ENCODE measurements at places on chromosomes 2 and 18.

GRCh38 chr2:128180031-128180430 lies 89.0 kb downstream of the UGGT1 start:
- DNase-seq, result no peak

DNA sequence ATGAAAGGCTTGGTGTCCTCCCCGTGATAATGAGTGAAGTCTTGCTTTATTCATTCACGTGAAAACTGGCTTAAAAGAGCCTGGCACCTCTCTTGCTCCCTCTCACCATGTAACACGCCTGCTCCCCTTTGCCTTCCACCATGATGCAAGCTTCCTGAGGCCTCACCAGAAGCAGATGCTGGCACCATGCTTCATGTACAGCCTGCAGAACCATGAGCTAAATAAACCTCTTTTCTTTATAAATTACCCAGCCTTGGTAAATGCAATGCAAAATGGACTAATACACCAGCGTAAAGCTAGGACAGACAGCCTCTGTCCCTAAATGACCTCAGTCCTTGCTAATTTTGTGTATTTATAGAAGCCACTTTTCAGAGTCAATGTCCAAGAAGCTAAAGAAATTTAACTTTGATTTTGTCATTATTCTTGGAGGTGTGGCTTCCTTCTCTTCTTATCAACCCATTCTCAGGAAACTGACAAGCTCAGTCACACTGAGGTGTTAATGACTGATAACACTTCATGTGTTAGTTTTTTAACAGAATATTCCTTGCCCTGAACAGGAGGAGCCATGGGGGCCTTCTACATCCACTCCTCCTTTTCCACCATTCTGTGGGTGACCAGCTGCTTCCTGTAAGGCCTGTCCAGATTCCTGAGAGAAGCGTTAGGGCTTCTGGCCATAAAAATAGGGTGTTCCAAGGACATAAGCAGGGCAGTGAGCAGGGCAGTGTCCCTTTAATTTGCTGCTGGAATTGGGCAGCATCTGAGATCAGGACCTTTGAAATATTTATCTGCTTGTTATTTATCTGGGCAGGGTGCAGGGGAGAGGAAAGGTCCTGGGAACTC lies 38.0 kb upstream of the EPAS1 start:
- DNase-seq, result peak; percentile 91

GRCh38 chr2:181354626-181355025 lies 102.6 kb upstream of the ITGA4 start:
- DNase-seq, result peak; percentile 33

DNA sequence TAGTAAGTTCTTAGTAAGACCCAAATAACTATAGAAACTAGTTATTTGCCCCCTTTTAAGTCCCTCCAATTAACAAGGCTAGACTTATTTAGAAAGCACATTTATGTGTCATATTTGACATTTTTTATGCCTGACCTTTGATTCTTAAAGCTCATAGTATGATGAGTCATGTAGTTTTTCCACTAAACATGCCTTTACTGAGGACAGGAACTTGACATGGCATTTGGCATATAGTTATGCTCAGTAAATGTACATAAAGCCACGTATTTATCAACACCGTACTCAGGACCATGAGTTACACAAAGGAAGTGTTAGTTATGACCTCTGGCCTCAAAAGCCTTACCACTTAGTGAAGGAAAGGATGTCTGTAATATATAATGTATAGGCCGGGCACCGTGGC lies 78.9 kb downstream of the GNAL start:
- no peak for DNase-seq

- no peak for DNase-seq
These were observed 37.5 kb downstream of the EIPR1 start for GRCh38 chr2:3340144-3340543.

GRCh38 chr2:112481050-112481527 lies 867 bp upstream of the TTL start:
- DNase-seq, result peak; percentile 95

DNA sequence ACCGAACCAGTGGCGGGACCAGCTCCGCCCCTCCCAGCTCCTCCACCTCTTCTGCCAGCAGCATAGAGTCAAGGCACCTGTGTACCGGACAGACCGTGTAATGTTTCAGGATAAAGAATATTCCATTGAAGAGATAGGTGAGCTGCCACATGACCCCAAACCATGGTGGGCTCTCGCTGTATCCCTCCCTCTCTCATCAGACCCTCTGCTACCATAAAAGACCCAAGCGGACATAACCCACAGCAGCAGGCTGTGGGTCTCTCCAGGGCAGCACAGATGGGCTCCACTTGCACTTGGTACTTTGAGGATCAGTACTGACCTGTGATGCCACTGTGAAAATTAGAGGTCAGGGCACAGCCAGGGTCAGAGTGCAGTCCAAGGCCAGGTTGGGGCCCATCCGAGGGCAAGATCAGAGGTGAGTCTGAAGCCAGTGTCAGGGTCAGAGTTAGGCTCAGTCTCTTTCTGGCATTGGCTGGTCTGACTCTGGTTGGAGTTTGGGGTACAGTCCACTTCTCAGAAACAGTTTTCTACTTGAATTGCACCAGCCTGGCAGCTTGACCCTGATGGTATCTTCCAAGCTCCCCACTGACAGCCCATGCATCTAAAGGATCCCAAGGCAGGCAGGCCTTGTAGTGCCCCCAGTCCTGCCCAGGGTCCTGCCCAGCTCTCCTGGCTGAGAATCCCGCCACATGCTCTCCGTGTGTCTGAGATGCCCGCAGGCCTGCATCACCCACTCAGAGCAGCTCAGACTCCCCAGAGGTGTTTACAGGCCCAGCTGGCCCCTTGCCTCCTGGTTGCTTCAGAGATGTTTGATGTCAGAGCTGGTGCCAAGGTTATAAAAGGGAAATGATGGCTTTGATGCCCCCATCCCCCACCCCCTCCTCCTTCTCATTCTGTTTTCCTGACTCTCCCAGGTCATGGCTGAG lies 212.1 kb downstream of the DYSF start:
- no peak for DNase-seq

DNA sequence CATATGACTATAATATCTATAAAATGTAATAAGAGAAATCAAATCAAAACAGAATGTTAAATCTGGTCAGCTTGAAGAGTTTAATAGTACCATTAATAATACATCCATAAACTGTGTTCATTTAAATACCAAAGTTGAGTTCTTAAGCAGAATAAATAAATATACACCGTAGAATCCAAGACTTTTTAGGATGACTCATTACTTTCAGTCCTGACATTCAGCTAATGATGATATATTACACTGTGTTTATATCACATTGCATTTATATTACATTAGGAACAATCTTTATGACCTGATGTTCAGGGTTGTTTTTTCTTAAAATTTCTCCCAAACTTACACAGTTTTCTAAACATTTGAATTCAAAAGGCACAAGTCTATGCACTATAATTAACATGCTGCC lies 331.3 kb downstream of the SS18 start:
- no peak for DNase-seq

DNA sequence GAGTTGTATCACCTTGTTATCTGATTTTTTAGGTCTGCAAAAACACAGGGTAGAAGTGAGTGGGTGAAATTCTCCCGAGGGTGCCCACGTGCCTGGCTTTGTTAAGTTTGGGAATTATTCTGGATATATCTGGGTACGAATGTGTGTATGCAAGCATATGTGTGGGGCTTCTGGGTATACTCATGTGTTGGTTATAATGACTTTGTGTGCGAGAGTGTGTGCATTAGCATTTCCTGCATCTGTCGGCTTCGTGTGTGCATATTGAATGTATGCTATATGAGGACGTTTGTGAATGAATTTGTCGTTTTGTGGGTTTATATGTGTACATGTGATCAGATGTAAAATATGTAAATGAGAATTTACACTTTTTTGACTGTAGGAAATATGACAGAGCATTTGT lies 13.8 kb upstream of the DNAJC27 start:
- no peak for DNase-seq

GRCh38 chr2:9763356-9764152 lies 79.7 kb upstream of the TAF1B start:
- DNase-seq, result peak; percentile 58

DNA sequence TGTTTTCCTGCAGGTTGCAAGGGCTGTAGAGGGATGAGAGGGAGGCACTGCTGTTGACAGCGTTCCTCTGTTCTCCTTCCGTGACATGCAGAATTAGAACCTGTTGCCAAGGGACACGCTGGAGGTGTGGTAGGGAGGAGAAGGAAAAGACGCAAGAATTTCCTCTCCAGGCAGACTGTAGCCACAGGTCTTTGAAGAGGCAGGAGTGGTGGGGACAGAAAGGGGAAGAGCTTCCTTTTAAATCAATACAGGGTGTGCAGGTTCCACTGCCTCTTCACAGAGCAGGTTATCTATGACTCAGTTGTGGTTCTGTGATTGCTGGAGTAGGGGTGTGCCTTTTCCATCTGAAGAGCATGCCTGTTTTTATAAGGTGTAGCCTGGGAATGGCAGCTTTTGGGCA lies 133.0 kb downstream of the WDSUB1 start:
- DNase-seq, result no peak

- no peak for DNase-seq
These were observed 536.6 kb downstream of the LRRTM4 start for GRCh38 chr2:76985387-76986136.

GRCh38 chr2:50594233-50594632 lies 437.7 kb downstream of the NRXN1 start:
- DNase-seq, result no peak

- DNase-seq, result no peak
These were observed 21.6 kb downstream of the MROH2A start for GRCh38 chr2:233799716-233800115.

DNA sequence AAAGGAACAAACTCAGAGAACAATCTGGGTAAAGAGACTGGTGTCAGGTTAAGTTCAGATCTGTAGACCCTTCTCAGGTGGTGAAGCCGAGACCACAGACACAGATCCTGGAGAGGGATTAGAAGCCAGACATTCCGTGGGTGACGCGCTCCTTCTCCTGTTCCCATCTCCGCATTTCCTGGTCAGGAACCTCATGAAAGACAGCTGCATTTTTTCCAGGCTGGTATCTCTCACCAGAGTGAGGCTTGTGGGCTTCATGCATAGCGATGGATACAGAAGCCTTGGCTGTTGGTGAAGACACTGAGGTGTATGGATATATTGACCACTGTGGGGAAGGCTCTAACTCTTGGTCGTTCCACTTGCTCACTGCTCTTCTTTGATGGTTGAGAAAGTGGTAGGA lies 152.6 kb downstream of the FAM210A start:
- no peak for DNase-seq

GRCh38 chr18:57583297-57583835 lies 3.1 kb downstream of the FECH start:
- peak; percentile 96 for DNase-seq

GRCh38 chr18:26255695-26256622 lies 29.7 kb downstream of the TAF4B start:
- peak; percentile 87 for DNase-seq

DNA sequence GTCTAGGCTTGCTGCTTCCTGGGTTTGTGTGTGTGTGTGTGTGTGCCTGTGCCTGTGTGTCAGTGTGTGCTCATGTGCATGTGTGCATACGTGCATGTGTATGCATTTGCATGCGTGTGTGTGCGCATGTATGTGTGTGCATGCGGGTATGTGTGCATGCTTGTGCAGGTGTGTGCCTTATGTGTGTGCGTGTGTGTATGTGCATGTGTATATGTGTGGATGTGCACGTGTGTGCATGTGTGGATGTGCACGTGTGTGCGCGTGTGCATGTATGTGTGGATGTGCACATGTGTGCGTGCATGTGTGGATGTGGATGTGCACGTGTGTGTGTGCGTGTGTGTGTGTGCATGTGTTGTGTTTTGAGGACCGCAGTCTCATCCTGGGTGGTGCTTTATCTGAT lies 42.8 kb downstream of the LPIN1 start:
- no peak for DNase-seq

DNA sequence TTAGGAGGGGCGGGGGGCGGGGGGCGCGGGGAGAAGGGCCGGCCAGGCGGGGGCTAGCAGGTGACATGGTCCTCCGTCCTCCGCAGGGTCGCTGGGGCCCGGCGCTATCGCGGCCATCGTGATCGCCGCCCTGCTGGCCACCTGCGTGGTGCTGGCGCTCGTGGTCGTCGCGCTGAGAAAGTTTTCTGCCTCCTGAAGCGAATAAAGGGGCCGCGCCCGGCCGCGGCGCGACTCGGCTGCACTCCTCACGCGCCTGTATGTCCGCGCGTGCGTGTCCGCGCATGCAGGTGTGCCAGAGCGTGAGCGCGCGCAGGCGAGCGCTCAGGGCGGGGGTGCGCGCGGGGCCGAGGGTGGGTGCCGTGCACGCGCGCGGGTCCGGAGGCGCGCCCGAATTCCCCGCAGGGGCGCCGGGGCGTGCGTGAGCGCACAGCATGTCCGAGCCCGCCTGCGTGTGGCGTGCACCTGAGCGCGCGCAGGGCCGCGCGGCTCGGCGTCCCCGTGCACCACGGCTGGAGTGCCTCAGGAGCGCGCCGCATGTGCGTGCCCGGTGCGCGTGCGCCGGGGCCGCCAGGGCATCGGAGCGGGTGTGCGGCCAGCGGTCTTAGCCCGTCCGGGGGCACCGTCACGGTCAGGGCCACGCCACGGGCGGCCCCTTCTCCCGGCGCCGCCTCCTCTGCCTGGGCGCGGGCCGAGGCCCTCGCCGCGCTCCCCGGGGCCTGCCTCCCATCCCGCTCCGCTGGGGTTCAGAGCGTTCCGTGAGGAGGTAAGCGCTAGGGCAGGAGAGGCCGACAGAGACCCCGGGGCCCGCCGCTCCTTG lies 6.3 kb downstream of the SNORC start:
- peak; percentile 32 for DNase-seq

GRCh38 chr2:170408461-170409163 lies 230.7 kb downstream of the MYO3B start:
- DNase-seq, result no peak

- no peak for DNase-seq
These were observed 277.8 kb downstream of the EIPR1 start for GRCh38 chr2:3099860-3100234.

- peak; percentile 71 for DNase-seq
These were observed 110.8 kb upstream of the OTOS start for GRCh38 chr2:240250985-240251847.

- no peak for DNase-seq
These were observed 27.6 kb downstream of the MLPH start for GRCh38 chr2:237514474-237515130.

DNA sequence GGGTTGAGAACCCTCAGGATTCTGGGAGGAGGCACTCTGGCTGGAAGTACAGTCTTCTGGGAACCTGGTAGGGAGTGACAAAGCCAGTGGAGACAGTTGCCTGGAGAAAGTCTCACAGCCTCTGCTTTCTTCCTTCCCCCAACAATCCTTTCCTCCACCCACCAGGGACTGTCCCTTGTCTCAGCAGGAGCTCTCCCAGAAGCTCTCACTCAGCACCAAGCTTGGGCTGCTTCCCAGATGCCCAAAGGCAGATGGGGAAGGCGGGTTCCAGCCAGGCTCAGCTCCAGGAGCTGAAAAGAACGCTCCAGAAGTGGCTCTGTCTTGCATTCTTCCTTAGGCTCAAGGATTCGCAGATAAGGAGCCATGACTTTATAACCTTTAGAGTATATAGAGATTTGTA lies 7.6 kb upstream of the NAGK start:
- DNase-seq, result no peak

Measured in hematopoietic multipotent progenitor cell treated with erythropoietin and hydrocortisone succinate and interleukin-3 and kit ligand, for 6 days (in vitro differentiated cells).